ENCODE measurements at places on chromosomes 2 and 18. TPM values are rescaled to one million over a fixed set of nuclear protein-coding genes. Genes with fewer than 3 reads are reported as not detected.

The REG1B gene
- not detected for total RNA-seq

The ATP6V1B1 gene
- not detected for total RNA-seq

The SNORC gene
- 1.3 TPM for total RNA-seq

The TCF7L1 gene
- total RNA-seq = not detected

DNA sequence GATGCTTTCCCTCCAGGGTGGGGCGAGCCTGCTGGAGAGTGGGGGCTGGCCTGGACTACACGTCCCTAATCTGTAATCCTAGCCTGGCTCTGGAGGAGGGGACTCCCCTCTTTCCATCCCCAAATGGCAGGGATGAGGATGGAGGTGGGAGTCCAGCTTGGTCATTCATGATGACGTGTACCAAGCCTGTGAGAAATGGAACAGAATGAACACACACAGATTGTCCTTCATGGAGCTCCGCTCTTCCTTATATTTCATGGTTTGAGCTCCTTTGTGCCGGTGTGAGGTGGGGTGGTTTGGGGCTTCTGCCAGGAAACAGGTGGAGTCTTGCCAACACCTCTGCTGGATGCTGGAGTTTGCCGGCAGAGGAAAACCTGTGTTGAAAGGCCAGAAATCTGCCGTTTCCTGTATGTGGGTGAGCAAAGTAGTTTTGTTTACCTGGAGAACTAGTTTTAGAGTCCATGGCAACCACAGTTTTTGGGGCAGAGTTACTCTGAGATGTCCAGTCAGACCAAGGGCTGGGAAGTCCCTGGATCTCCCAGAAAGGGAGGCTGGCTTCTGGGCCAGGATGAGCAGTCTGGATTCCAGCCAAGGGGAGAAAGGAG, 417.6 kb upstream of the MEX3C start:
- no peak for DNase-seq

GRCh38 chr2:240213476-240214421, 73.3 kb upstream of the OTOS start:
- DNase-seq = no peak
